Activated T-helper 2 cell treated with anti-CD3 and anti-CD28 coated beads, Interferon-gamma antibody, Interleukin-2, Interleukin-4, amounts not matched to agents 10 μg/mL and 5 μg/mL and 100 μg/mL, durations not matched to agents 14 hours and 24 hours and 36 hours (primary cell): ENCODE measurements at places on chromosomes 6 and 20.

DNA sequence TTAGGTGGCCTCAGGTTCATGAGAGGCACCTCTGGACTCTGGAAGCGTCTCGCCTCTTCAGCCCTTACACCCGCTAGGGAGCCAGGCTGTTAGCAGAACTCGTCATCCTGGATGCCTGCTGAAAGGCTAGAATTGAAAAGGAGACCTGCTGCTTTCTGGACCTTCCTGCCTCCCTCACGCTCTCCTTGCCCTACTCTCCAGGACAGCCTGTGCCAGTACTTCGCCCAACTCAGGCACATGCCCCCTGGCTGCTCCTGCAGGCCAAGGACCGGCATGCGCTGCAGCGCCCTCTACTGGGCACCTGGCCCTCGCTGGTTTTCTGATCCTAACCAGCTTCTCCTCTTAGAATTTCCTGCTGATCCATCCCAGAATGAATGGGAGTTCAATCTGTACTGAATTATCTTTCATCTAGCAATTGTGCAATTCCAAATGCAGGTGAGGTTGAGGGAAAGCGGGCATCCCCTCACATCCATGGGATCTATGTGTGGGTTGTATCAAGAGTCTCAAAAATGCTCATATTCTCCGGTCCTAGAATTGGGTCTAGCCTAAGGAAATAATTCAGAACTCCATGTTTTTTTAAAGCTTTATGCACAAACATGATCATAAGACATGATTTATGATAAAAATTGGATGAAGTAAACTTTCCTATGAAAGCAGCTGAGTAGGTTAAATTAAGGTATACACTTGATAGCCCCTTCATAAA lies 78.0 kb downstream of the PTPN1 start:
- peak; percentile 58 for DNase-seq

DNA sequence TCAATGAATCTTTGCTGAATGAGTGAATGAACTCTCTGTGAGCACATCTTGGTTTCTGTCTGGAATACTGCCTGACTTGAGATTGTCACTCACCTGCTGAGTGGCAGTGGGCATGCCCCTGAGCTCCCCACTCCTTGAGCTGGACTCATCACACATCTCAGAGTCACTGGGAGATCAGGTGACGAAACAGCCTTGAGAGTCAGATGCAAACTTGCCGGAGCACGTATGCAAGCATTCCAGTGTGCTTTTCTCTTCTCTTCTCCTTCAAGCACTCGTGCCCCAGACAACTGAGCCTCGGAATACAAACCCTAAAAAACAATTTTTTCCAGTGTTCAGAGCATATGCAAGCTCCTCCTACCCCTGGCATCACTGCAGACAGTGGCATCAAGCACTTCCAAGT lies 9.4 kb upstream of the BMP7 start:
- no peak for DNase-seq

DNA sequence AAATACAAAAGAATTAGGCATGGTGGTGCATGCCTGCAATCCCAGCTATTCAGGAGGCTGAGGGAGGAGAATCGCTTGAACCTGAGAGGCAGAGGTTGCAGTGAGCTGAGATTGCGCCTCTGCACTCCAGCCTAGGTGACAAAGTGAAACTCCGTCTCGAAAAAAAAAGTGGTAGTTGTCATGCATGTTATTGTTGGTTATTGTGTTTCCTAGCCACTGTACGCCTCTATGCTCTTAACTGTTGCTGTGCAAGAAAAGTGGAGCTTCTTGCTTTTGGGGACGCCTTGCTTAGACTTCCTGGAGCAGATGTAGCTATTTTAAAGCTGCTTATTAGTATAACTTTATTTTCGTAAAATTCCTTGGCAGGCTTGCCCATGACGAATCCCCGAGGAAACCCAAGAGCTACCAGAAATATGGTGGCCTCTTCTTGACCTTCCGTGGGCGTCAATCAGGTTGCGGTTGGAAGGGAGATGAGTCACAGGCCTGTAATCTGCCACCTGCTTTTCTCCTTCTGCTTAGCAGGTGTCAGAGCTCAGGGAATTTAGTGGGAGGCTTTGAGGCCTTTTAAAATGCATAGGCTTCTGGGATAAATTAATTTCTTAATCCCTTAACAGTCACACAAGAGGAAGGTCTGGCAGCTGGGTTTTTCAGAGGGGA lies 17.3 kb downstream of the GABRR2 start:
- DNase-seq, result peak; percentile 60

DNA sequence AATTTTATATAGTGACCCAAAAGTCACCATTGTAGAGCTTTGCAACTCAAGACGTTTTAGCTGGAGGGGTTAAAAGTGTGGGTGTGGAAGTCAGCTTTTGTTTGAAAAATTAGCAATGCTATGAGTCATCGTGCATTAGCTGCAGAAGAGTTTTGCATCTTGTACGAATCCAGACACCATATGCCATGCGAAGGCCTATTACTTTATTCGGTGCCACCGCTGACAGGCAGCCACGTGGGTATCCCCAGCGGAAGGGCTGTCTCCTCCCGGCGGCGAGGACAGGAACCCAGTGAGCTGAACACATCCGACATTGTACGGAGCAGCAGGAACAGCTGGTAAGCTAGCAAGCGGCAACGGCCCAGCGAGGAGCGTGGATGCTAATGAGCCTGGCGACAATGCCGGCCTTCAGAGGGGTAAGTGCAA lies 84.4 kb downstream of the INSM1 start:
- peak; percentile 39 for DNase-seq

- DNase-seq, result no peak
Measured at GRCh38 chr6:29112135-29112534, 4.3 kb downstream of the OR2J3 start.

- no peak for DNase-seq
Measured at GRCh38 chr6:42260972-42261371, 43.3 kb upstream of the MRPS10 start.

DNA sequence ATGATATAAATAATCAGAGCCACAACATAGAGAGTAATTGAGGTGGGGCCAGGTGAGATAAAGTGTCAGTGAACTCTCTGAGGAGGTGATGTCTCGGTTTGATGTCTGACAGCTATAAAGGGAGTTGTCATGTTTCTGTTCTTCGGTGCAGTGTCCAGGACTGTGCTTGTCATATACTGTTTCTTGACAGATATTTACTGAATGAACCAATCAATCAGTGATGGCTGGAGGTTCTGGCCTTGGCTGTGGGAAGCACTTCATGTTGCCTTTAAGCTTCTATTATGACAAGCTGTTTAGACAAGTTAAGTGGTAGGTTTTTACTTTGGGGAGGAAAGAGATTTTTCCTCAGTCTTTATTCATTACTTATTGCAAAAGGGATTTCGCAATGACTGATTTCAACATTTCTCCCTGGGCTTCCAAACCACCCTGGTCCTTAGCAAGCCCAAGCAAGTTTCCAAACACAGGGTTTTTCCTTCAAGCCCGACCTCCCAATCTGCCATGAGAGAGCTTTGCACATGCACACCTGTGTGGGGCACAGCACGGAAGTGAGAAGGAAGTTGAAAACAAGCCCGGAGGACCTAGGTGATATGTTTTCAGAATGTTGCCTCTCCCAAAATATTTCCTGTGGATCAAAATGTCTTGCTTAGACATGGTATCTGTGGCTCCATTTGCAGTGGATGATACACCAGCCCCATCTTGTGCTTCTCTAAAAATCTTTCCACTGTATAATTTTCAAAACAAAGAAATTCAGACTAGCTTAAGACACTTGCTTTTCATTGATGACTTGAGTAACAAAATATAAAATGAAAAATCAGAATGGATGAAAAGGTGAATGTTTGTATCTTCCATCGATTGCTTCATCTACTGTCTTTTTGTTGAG lies 567.3 kb upstream of the BTBD3 start:
- no peak for DNase-seq

GRCh38 chr6:168319279-168320111 lies at the start of gene DACT2:
TSS of gene DACT2 (minus strand) at chr6:168319777. CDS start at chr6:168319633, 144 bp downstream.
- DNase-seq, result no peak

DNA sequence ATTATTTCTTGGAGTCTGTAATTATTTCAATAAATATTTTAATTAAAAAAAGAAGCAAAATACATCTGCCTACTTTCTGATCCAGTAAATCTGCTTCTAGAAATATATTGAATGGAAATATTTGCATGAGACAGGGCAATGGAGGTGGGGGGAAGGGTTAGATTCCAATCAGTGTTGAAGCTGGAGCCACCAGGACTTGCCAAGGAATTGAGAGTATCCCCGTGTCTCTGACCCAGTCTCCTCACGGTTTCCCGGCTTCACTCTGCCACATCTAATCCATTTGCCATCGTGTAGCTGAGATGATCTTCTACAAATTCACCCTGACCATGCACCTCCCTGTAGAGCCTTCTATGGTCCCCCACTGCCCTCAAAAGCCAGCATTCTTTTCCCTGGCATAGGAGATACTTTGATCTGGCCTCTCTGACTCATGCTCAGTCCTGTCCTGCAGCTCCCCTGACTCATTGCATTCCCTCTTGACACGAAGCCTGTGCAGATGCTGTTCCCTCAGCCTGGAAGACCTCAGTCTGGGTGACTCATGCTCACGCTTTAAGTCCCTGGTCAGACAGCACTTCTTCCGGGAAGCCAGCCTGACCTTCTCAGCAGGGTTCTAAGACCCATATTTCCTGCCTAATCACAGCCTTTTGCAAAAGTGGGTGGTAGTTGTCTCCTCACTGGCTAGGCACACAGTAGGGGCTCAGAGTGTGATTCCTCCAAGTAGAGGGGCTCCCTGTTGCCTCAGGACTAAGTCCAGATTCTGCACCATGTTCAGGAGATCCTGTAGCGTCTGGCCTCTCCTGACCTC lies 23.0 kb upstream of the FKBP1A start:
- DNase-seq, result no peak

- no peak for DNase-seq
Measured at GRCh38 chr20:47124181-47124717, 229.6 kb downstream of the EYA2 start.

DNA sequence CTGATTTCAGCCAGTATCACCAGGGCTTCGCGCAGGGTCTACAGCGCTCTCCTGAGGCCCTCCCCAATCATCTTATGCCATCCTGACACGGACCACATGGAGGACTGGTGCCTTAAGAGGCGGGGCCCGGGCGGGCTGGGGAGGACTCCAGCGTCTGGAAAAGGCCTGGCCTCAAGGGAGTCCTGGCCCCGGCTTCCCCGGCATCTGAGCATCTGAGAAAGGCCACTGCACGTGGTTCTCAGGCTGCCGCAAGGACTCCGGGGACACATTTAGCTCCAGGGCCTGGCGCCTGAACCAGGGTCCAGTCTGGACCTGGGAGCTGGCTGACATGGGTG lies 21.4 kb downstream of the BHLHE23 start:
- DNase-seq, result no peak

GRCh38 chr6:147003186-147003585 lies 201.0 kb upstream of the STXBP5 start:
- no peak for DNase-seq

GRCh38 chr6:129908858-129909257 lies 47.7 kb upstream of the TMEM244 start:
- DNase-seq, result no peak

DNA sequence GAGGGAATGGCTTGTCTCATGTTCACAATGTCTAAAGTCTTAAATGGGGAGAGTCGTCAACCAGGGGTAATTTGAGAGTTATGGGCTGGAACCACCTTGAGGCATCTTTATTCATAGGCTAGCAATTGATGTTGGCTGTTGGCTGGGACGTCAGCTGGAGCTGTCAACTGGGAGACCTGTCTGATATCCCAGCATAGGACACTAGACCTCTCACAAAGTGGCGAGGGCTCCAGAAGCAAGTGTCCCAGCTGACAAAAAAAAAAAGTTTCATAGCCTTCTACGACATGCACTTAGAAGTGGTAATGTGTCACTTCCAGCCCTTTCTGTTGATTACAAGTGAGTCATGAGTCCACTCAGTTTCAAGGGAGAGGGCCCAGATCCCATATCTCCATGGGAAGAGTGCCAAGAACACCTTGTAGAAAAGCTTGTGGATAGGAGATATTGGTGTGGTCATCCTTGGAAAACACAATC lies 278.0 kb downstream of the ESR1 start:
- DNase-seq, result no peak

GRCh38 chr6:159982731-159983506 lies 14.0 kb downstream of the IGF2R start:
- DNase-seq, result no peak

DNA sequence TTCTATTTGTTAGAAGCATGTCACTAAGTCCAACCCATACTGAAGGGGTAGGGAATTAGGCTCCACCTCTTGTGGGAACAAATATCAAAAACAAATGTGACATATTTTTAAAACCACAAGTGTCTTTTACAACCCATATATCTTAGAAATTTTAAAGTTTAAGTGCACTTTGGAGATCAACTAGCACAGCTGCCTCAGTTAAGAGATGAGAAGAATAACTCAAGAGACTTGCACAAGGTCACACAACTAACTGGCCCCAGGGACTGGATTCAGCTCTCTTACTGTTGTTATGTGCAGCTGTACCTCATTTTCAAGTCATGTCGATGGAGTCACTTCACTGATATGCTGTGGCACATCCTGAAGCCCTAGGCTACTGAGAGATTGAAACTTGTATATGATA lies 102.9 kb upstream of the BMP2 start:
- no peak for DNase-seq

DNA sequence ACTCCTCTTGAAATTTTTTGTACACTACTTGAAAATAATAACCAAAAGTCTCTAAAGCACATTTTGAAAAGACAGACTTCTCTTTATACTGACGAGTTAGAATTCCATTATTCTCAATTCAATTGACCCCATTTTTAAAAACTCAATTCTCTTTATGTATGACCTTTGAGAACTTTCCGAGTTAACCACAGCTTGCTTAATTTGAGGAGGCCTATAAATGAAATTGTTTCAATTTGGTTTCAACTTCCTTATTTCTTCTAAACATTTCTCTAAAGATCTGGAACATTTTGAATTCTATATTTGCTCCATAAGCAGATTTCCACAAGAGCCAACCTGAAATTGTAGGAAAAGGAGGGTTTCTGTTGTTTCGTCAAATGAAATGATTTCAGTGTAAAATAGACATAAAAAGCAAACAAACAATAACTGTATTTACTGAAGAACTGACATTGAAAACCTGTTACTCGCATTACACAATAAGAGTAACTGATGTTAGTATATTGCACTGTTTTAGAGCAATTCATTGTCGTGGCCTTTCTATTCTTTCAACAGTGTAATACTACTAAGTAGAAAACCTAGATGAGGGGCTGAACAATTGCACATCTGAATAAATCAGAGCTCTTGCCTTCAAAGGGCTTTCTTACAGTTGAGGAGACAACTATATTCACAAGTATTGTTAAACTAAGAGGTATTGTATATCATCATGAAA lies 223.6 kb downstream of the HIVEP2 start:
- DNase-seq, result no peak

- DNase-seq, result no peak
Measured at GRCh38 chr6:41239467-41240159, 11.5 kb downstream of the TREML4 start.

- no peak for DNase-seq
Measured at GRCh38 chr20:56826306-56826704, 197.2 kb downstream of the TFAP2C start.

- DNase-seq, result no peak
Measured at GRCh38 chr20:63856098-63856511, 5.2 kb upstream of the ABHD16B start.

GRCh38 chr6:67698534-67698933 lies 936.5 kb upstream of the ADGRB3 start:
- DNase-seq, result no peak

DNA sequence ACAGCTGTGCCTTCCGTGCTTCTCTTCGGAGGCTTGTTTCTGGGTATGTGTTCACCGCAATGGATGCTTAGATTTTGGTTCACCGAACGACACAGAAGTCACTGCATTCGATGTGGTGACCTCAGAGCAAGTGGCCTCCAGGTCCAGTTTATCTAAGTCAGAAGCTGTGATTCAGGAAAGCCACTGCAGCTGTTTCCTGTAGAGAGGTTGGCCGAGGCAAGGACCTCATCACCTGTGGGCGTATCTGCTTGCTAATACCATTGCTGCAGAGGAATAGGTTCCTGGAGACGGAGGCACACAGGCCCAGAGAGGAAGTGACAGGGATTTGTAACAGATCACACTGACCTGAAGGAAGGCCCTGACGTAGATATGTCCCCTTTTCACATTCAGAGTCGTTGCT lies 82.7 kb downstream of the FARS2 start:
- DNase-seq, result no peak
